Activated CD8-positive, alpha-beta T cell treated with anti-CD3 and anti-CD28 coated beads, Interleukin-2, amount 10 ng/mL, durations not matched to agents 7 days and 5 days (primary cell): ENCODE measurements at places on chromosomes 1 and 21. TPM values are rescaled to one million over a fixed set of nuclear protein-coding genes. Genes with fewer than 3 reads are reported as not detected.

The FCRL3 gene
- 0.42 TPM for total RNA-seq

The LCE1D gene
- total RNA-seq = not detected

DNA sequence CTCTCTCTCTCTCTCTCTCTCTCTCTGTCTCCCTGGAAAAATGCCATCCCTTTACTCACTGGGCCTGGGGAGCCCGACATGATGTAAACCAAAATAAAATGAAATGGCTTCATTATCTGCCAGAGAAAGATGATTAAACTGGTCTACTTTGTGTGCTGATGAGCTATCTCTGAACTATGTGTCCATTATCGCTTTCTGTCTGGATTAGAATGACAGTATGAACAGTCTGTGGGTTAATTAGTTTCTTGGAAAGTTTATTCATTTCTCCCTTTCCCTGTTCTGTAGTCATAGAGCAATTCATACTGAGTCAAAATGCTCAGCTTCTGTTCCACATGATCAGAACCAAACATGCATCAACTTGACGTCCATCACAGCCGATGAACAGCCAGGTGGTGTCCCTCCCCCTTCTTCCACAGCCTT, 72.4 kb upstream of the KCND3 start:
- no peak overlapping the region for H3K4me3 ChIP-seq
- peaks cover 6% of the 10 kb centered on the region for H3K27me3 ChIP-seq
- H3K36me3 ChIP-seq = no peaks in the 10 kb centered on the region

- peaks cover 79% of the 10 kb centered on the region for H3K4me1 ChIP-seq
- peak overlapping the region; percentile 85 for H3K27ac ChIP-seq
- no peaks in the 10 kb centered on the region for H3K27me3 ChIP-seq
- H3K4me3 ChIP-seq = peak overlapping the region; percentile 95
- DNase-seq = no peak
Observed at GRCh38 chr1:24926563-24927249, 3.4 kb downstream of the RUNX3 start.

DNA sequence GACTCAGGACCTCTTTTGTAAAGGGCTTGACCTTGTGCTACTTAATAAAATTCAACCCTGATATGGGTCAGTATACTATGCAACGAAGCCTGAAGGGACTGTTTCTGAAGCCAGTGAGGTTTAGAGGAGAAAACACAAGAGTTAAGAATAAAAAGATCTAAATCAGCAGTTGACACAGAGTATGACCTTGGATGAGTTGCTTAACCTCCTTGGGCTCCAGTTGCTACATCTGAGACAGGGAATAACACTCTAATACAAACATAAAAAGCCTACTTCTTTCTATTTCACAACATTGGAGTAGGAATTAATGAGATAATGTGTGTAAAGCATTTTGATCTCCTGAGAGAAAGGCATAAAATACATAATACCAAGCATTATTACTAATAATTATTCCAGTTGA, 882.4 kb upstream of the ADGRL2 start:
- no peaks in the 10 kb centered on the region for H3K4me1 ChIP-seq
- H3K4me3 ChIP-seq = no peak overlapping the region
- no peak overlapping the region for H3K27ac ChIP-seq
- no peaks in the 10 kb centered on the region for H3K27me3 ChIP-seq
- no peaks in the 10 kb centered on the region for H3K36me3 ChIP-seq

- no peak for DNase-seq
- no peaks in the 10 kb centered on the region for H3K27me3 ChIP-seq
- peaks cover 48% of the 10 kb centered on the region for H3K4me1 ChIP-seq
- H3K36me3 ChIP-seq = peaks cover 54% of the 10 kb centered on the region
Observed at GRCh38 chr1:173479649-173480048, 2.5 kb downstream of the PRDX6 start.

- DNase-seq = no peak
- H3K4me1 ChIP-seq = no peaks in the 10 kb centered on the region
- no peak overlapping the region for H3K27ac ChIP-seq
- no peaks in the 10 kb centered on the region for H3K36me3 ChIP-seq
- H3K4me3 ChIP-seq = no peak overlapping the region
Observed at GRCh38 chr1:67921725-67922489, 88.6 kb upstream of the GNG12 start.

The GJC2 gene
- 4.1 TPM for total RNA-seq

GRCh38 chr1:12593621-12594066, 24.4 kb downstream of the DHRS3 start:
- H3K36me3 ChIP-seq = peaks cover 42% of the 10 kb centered on the region
- DNase-seq = no peak
- no peak overlapping the region for H3K4me3 ChIP-seq
- peaks cover 49% of the 10 kb centered on the region for H3K4me1 ChIP-seq
- no peaks in the 10 kb centered on the region for H3K27me3 ChIP-seq

DNA sequence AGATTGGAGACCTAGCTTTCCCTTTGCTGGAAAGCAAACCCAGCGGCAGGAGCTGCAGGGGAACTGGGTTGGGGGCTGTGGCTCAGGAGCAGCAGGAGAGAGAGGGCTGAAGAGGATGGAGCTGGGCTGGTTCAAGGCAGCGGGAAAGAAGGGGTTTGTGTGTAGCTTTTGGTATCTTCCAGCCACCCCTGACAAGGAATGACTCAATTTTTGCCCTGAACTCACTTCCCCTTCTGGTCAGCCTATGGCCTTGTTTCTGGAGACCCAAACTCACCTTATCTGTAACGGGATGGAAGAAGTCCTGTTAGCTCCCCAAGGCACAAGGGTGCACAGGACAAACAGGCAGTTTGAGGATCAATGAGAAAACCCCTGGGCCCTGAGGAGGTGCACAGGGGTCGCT, 13.1 kb downstream of the C1orf115 start:
- no peaks in the 10 kb centered on the region for H3K36me3 ChIP-seq
- peaks cover 5% of the 10 kb centered on the region for H3K4me1 ChIP-seq
- no peak overlapping the region for H3K4me3 ChIP-seq
- no peak for DNase-seq
